ENCODE measurements at places on chromosomes 6 and 20.

DNA sequence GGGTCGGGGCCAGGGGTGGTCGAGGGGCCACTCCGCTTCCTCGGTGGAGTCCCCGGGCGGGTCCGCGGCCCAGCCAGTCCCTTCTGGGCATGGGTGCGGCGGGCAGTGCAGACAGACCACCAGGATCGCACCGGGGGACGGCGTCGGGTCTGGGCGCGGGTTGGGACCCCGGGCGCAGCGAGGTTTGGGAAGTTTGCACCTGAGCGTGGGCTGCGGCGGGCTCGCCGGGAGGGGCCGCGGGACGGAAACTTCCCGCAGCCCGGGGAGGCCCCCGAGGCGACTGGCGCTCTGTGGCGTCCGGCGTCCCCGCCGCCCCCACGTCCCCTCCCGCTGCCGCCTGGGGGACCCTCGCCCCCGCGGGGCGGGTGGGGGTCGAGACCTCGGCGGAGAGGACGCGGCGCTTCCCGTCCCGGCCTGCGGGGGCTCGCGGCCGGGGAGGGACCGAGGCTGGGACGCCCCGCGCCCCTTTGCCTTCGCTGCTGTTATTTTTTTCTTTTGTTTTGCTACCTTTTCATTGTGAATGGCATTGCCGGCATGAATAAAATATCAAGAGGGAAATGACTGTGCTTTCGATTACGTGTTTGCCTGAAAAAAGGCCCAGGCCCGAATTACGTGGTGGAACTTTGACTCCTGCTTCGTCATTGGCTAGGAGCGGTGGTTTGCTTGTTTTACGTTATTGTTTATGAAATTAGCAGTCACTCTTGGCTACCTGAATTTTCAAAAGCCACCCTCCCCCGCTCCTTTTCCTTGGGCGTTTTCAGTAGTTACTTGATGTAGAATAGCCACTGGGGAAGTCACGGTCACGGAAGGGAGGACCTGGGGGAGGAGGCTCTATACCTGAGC, 703 bp downstream of the SNX9 start:
- DNase-seq: peak; percentile 80

DNA sequence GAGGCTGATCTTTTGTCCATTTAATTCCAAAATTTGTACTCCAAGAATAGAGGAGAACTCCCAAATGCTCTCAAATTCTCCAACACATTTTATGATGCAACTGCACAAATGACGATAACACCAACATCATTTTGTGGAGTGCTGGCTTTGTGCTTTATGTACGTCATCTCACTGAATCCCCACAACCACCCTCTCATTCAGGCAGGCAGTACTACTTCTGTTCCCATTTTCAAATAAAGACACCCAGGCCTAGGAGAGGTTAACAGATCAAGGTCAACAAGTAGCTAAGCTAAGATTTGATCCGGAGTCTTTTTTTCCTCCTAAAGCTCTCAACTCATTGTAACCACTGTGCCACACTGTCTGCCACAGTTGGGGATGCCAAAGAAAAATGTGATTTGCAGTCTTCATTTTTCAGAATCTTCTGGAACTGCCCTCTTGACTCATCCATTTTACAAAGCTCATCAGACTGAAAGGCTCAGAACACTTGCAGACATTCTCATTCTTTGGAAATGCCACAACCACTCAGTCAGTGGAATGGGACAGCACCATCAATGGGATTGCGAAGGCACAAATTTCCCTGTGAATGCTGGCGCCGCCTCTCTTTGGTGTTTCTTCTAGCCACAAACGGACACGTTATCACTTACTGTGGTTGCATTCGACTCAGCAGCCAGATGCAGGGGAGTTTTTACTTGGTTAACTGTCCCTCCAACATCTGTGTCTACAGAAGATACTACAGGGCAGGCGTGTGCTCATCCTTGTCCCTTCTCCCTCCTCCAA, 184.4 kb downstream of the GJA10 start:
- DNase-seq: peak; percentile 33

GRCh38 chr20:44217342-44218092, 6.9 kb upstream of the OSER1 start:
- DNase-seq: peak; percentile 64

DNA sequence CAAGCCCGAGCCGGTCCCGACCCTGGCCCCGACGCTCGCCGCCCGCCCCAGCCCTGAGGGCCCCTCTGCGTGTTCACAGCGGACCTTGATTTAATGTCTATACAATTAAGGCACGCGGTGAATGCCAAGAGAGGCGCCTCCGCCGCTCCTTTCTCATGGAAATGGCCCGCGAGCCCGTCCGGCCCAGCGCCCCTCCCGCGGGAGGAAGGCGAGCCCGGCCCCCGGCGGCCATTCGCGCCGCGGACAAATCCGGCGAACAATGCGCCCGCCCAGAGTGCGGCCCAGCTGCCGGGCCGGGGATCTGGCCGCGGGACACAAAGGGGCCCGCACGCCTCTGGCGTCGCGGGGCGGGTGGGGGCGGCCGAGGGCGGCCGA, 37.5 kb downstream of the YTHDF1 start:
- no peak for DNase-seq

- no peak for DNase-seq
Measured at GRCh38 chr20:45019027-45019761, 52.9 kb downstream of the STK4 start.

DNA sequence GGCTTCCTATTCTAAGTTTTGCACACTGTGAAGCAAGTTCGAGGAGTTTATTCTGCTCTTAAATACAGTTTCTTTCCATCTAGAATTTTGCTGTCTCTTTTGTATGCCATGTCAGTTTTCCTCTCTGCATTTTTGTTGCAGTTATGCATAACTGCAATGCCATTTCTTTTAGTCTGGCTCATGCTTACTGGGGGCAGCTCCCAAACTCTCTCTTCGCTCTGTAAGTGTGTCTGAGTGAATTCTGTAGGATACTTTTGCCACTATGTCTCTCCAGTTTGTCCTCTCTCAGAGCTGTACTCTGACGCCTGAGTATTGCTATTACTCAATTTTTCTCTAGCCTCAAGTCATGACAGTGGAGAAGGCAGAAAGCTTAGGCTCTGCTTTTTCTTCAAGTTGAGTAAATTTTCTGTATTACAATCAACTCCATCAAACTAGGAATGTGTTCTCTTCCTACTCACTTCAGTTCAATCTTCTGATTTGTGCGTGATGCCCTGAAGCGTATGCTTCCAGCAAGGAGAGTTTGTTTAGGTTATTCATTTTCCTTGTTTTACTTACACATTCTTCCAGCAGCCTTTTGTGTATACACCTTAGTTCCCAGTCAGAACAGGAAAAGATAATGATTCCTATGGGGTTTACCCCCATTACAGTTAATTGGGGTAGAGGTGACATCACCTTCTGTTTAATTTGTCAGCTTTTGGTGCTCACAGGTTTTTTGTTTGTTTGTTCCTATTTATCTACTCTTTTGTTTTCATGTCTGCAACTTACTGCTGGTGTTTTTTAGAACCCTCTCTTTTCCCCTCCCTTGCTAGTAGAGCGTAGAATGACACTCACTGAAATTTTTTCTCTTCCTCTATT, 430.9 kb downstream of the BCKDHB start:
- no peak for DNase-seq

GRCh38 chr20:52342913-52343312, 151.3 kb upstream of the ZFP64 start:
- no peak for DNase-seq
